ENCODE measurements at places on chromosomes 7 and 10. TPM values are rescaled to one million over a fixed set of nuclear protein-coding genes. Genes with fewer than 3 reads are reported as not detected.
A peak's percentile ranks its signal among the peaks of the same experiment; 100 is the strongest.

Gene GIMAP4
- total RNA-seq: 18.3 TPM

- no peak overlapping the region for H3K27ac ChIP-seq
- H3K4me3 ChIP-seq: no peak overlapping the region
- no peaks in the 10 kb centered on the region for H3K27me3 ChIP-seq
Observed at GRCh38 chr10:79287973-79288723, 59.1 kb upstream of the PPIF start.

DNA sequence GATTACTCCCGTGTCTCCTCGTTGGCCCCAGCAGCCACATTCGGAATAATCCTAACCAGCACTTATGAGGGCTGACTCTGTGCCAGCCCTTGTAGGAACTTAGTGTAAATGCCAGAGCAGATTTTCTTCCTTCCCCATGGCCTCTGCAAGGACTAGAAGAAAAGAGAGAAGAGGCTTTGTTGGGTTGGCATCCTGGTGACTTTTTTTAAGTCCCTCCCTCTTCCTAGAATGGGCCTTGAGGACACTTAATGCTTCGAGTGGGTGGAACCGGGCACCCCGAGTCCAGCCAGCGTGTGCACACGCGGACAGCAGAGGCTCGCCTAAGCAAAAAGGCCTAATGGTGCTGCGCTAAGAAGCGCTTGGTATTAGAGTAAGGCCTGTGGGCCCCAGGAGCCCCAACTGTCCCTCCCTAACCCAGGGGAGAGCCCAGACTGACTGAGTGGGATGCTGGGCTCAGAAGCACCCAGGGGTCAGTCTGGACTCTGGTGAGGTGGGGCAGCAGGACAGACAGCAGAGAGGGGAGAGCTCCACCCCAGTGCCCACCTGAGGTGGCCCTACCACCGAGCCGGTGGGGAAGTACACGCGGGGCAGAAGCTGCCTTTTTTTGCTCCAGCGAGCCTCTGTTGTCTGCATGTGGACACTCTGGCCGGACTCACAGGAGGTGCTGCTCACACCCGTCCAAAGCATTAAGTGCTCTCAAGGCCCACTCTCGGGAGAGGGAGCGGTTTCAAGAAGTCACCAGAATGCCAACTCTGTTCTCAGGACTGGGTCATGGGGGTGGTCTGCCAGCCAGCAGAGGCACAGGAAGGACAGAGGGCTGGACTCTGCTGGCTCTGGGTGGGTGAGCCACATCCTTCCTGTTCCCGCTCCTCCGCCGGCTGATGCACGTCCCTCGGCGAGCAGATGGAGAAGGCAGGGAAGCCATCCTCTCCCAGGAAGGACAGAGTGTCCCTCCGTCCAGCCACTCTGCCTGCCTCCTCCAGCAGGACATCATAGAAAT lies 12.5 kb downstream of the ITPRIP start:
- H3K4me3 ChIP-seq: peak overlapping the region; percentile 1
- peaks cover 4% of the 10 kb centered on the region for H3K36me3 ChIP-seq
- DNase-seq: no peak
- H3K27ac ChIP-seq: peak overlapping the region; percentile 97

Gene SPDYE1
- total RNA-seq: not detected

Gene LRRN3
- total RNA-seq: 0.42 TPM

Measured in esophagus muscularis mucosa (tissue), 4 donors.